Hair follicular keratinocyte (primary cell): ENCODE measurements at places on chromosomes 13 and 19. TPM values are rescaled to one million over a fixed set of nuclear protein-coding genes. Genes with fewer than 3 reads are reported as not detected.

The PNMA8A gene
- 0.87 and 1.2 TPM in 2 replicates for total RNA-seq

The CLDN10 gene
- 0.16 TPM in 1 of 2 replicates, not detected in the other for total RNA-seq

The ZNF69 gene
- total RNA-seq, result 0.16 and 3.0 TPM in 2 replicates

The PRSS57 gene
- total RNA-seq, result not detected in 2 replicates

The SCEL gene
- 2.5 and 3.6 TPM in 2 replicates for total RNA-seq

The ACTMAP gene
- 2.2 and 2.3 TPM in 2 replicates for total RNA-seq

The WDR88 gene
- not detected in 2 replicates for total RNA-seq
